ENCODE measurements at places on chromosomes 5 and 9.

GRCh38 chr5:79878721-79879336 is 112.2 kb downstream of the MTX3 start:
- DNase-seq, result peak; percentile 52

DNA sequence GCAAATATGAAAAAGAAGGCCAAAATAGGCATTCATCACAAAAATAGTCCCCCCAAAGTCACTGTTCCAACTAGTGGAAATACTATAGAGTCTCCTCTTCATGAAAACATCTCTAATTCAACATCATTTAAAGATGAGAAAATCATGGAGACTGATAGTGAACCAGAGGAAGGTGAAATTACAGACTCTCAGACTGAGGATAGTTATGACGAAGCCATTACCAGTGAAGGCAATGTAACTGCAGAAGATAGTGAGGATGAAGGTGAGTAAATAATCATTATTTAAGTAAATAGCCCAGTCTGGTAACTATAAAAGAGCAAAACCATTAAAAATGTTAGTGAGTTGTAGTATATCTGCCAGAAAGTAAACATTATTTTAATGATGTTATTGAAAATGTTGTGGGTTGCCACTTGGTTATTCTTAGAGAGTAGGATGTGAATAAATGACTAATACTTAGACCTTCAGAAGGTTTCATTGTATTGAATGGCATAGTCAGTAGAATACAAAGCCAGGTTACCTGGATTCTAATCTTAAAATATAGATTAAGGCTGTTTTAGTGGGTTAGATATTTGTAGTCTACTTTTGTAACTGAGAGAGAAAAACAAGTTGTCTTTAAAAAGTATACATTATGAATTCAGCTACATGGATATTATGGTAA is 16.3 kb downstream of the AGGF1 start:
- no peak for DNase-seq

DNA sequence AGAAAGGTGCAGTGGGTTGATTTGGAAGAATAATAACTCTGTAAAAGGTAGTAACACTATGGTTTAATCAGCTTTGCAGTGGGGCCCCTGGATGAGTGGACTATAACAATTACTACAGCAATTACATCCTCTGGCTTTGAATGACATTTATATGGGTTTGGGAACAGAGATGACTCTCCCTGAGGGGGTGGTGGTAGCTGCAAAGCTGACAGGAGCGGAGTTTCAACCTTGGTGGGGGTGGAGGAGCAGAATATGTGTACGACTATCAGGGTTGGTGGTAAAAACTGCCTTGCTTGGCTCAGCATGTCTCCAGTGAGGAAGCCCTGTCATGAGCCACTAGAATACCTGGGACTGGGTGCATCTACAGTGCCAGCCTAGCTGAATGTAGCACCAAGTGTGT is 28.3 kb upstream of the NR3C1 start:
- no peak for DNase-seq

GRCh38 chr9:38344566-38345324 is 47.8 kb upstream of the ALDH1B1 start:
- DNase-seq, result no peak

DNA sequence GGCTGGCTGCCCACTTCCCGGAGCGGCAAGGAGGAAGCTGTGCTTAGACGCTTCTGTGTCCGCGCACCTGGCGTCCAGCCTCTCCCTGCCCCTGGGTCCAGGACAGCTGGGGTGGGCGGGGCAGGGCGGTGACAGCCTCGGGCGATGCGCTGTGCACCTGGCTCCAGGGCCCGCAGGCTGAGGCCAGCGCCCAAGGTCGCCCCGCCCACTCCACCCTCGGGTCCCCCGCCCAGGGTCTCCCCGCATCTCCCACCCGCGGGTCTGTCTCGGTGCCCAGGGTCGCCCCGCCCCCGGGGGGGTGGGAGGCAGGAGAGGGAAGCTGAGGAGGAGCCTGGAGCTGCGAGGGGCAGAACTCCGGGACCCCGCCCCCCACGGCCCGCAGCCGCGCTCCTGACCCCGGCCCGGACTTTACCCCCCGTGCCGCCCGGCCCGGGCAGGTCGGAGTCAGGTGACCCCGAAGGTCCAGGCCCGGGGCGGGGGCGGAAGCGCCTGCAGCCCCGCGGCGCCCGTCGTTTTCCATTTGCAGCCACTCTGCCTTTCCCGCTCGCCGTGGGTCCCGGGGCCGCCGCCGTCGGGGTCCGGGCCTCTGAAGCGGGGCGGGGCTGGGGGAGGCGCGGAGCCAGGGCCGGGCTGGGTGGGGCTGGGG is at the start of gene ENTPD8:
TSS of gene ENTPD8 (minus strand) at position 69 of the 646 bp plus-strand sequence. CDS start 3,072 bp downstream, outside the sequence.
- DNase-seq, result peak; percentile 75

- DNase-seq, result no peak
Measured at GRCh38 chr5:79621056-79621455, 8.8 kb downstream of the TENT2 start.

- peak; percentile 24 for DNase-seq
Measured at GRCh38 chr9:78821126-78821822, 524.3 kb downstream of the PSAT1 start.

GRCh38 chr5:180090098-180090768 is 18.7 kb upstream of the RNF130 start:
- peak; percentile 84 for DNase-seq

GRCh38 chr9:89527084-89527483 is 29.2 kb upstream of the SEMA4D start:
- DNase-seq, result no peak

- no peak for DNase-seq
Measured at GRCh38 chr9:120924698-120925534, 1.7 kb downstream of the TRAF1 start.

DNA sequence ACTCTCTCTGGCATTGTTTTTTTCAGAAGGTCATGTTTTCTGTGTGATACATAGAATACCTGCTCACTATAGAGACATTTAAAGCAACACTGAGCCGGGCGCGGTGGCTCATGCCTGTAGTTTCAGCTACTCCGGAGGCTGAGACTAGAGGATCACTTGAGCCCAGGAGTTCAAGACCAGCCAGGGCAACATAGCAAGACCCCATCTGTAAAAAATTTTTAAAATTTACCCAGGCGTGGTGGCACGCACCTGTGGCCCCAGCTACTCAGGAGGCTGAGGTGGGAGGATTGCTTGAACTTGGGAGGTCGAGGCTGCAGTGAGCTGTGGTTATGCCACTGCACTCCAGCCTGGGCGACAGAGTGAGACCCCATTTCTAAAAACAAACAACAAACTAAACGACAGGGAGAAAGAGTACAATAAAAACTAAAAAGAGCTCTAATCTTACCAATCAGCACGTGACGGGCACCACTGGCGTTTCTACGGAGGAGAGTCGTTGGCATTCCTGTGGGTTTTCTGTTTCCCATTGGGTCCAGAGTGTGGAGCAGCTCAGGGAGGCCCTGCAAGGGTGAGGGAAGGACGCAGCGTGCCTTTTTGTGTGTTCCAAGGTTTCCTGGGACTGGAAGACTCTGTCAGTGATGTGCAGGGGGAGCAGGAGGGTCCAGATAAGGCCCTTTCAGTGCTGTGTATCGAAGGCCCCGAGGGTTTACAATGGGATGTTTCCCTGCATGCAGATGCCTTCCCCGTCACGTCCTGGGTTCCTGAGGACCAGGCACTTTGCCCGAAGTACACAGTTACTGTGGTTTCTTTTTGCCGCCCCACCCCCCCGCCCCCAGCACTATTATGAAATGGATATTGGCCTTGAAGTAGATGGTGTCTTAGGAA is 7.2 kb upstream of the RNU6ATAC start:
- no peak for DNase-seq

- DNase-seq, result no peak
Measured at GRCh38 chr5:399296-400281, 43.4 kb upstream of the EXOC3 start.

DNA sequence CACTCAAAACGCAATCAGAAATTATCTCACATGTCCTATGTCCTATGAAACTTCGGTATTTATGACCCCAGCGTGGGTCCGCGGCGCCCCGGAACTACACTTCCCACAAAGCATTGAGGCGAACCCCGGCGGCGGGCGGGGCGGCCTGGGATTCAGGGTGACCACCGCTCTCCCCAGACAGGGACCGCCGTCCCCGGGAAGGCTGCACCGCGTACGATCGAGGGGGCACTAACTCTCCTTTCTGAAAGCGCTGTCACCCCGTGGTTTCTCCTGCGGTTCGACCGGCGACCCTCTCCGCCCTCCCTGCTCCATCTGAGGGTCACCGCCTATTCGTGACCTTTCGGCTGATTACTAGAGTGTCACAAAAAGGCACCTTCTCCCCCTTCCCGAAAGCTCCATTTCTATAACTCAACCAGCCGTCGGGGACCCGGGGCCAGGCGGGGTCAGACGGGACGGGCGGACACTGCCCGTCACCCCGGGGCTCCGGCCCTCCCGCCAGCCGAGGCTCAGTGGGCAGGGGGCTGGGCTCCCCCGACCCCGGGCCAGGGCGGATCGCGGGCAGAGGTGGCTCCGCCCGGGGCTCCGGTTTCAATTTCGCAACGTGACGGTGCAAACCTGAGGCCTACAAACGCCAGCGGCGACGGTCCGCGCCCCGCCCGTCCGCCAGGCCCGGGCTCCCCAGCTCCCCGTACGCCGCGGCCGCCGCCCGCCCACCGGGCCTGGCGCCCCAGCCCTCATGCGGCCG is 1.3 kb downstream of the ECPAS start:
- peak; percentile 77 for DNase-seq

- DNase-seq, result no peak
Measured at GRCh38 chr5:135534609-135535419, 950 bp downstream of the NEUROG1 start.

- no peak for DNase-seq
Measured at GRCh38 chr5:115815006-115815692, 1.3 kb downstream of the CDO1 start.

DNA sequence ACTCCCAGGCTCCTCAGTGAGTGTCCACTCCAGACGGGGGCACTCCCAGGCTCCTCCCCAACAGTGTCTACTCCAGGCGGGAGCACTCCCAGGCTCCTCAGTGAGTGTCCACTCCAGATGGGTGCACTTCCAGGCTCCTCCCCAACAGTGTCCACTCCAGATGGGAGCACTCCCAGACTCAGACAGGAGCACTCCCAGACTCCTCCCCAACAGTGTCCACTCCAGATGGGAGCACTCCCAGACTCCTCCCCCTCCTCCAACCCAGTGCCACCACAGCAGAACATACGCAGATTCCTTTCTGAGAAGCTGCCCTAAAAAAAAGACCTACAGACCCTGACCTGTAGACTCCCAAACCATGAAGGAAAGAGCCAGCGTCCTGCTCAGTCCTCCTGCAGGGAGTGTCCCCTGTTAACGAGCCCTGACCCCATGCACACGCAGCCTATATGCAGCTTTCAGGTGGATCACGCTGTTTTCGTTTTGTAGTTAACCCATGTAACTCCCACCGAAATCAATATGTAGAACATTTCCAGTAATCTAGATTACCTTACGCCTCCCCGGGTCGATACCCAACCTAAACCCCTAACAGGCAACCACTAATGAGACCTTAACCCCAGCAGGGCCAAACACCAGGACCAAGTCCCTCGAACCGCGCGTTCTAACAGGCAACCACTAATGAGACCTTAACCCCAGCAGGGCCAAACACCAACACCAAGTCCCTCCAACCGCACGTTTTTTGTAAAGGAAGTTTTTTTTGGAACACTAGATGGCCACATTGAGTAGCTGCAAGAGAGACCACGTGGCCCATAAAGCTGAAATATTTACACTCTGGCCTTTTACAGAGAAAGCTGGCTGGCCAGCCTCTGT is 15.7 kb downstream of the PNPLA7 start:
- DNase-seq, result peak; percentile 69

- no peak for DNase-seq
Measured at GRCh38 chr5:132498152-132498551, 7.6 kb upstream of the IRF1 start.

DNA sequence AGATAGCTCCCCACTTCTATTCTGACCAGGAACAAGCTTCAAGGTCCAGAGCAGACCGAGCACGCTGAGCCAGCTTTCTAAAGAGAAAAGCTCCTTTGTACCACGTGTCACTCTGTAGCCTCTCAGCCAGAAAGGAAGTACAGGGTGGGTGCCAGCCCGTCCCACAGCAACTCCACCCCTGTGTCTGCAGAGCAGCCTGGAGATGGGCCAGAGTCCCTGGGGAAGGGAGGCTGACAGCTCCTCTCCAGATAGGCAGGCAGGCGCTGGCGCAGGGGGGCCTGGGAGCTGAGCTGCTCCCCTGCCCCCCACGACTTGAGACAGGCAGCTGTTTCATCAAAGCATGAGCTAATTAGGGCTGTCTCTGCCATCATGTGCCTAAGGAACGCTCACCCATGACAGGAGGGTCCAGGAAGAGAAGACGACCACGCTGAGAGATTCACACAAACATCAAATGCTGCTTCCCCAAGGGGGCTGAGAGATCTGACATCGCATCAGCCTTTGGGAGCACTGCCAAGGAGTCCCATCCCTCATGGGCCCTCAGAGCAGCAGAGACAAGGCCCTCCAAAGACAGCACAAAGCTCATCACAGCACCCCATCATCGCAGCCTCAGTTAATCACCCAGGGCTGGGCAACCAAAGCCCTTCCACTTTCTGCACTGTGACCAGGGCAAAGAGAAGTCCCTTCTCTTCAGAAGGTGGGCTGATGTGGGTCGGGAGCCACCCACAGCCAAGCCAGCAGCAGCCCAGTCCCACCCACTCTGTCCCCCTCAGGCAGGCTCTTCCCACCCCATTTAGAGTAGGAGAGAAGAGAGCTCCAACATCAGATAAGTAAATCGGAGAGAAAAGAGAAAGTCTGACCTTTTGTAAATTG is 78.5 kb upstream of the LRRTM2 start:
- peak; percentile 39 for DNase-seq

GRCh38 chr5:89072842-89073672 is 190.1 kb upstream of the MEF2C start:
- no peak for DNase-seq

DNA sequence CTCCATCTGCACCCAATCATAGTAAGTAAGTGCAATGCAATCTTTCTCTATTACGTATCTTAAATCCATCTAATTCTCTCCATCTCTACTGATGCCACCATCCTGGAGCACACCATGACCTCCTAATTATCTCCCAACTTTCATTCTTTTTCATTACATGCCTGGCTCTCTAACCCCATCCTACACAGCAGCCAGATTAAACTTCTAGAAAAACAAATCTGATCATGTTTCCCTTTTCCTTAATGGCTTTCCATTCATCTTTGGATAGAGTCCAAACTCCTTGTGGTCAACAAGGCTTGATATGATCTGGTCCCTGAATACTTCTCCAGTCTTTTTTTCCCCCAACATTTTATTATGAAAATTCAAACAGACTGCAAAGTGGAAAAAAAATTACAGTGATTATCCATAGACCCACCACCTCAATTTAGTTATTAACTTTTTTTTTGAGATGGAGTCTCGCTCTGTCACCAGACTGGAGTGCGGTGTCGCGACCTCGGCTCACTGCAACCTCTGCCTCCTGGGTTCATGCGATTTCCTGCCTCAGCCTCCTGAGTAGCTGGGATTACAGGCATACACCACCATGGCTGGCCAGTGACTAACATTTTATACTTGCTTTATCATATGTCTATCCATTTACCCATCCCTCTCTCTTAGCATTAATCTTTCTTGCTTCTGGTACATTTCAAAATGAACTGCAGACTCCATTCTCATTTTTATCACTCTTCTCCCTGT is 5.2 kb downstream of the PPP2R2B start:
- no peak for DNase-seq
